Foreskin melanocyte (primary cell): ENCODE measurements at places on chromosomes 6 and 20.

- no peak for DNase-seq
Measured at GRCh38 chr20:59976156-59976782, 18.0 kb downstream of the CDH26 start.

DNA sequence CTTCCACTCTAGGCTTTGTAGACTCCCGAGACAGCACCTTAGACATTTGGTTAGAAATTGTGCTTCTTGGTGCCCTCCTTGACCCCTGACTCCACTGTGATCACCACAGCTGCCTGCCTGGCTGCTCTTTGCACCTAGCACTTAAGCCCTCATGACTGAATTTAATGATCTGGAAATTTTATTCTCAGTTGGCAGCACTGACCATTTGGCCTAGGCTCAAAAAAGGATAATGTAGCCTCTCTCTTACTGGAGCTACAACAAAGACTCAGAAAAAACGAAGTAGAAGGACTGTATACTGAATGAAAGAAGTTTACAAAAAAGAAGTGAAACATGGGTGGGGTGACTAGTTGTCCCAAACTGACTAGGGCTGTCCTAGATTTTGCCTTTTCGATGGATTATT lies 11.3 kb upstream of the ABRACL start:
- DNase-seq, result no peak

DNA sequence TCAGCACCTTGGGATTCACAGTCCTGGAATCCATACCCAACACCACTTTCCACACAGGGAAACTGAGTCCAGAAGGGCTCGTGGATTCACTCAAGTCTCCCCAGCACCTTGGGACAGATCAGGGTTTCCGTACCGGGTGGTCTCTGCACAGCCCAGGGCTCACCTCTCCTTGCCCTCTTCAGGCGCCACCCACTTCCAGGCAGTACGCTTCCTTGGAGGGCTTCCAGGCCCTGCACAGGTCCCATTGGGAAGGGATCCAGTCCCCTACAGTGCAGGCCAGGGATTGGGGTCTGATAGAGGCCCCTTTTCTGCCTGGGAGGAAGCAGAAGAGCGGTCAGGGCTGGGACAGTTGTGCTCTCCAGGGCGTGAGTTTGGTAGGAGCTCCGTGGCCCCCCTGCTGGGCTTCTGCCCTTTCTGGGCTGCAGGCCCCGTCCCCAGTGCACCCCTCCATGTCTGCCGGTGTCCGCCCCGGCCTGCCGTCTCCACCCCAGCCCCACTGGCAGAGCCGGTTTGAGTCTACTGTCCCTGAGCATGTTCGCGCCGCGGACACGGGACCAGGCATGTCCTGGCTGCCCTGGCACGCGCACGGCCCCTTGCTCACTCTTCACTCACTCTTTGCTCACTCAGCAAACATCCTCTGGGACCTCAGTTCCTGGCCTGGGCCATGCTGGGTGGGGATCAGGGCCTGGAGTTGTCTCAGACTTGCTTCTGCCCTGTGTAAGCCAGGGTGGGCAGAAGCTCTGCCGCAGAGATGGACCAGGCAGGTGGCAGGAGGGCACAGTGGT lies 12.6 kb downstream of the SRC start:
- DNase-seq, result no peak

GRCh38 chr20:57384953-57385761 lies 6.0 kb upstream of the RBM38 start:
- DNase-seq, result no peak

DNA sequence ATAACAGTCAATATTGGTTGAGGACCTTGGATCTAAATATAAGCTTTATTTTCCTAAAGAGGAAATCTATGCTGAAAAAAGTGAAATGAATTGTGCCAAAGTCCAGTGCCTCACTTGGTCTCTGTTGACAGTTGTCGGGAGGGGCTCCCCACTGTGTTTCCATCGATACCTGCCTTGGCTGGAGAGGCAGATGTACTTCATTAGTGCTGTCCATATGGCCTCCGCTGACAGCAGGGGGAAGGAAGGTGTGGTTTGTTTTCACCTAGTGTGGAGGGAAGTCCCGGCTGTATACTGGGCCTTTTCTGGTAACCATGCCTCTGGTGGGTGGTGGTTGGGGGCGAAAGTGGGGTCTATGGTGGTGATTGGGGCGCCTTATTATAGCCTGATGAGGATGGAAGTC lies 42.7 kb downstream of the CD2AP start:
- no peak for DNase-seq

- DNase-seq, result no peak
Measured at GRCh38 chr6:100260584-100260983, 204.1 kb downstream of the SIM1 start.

DNA sequence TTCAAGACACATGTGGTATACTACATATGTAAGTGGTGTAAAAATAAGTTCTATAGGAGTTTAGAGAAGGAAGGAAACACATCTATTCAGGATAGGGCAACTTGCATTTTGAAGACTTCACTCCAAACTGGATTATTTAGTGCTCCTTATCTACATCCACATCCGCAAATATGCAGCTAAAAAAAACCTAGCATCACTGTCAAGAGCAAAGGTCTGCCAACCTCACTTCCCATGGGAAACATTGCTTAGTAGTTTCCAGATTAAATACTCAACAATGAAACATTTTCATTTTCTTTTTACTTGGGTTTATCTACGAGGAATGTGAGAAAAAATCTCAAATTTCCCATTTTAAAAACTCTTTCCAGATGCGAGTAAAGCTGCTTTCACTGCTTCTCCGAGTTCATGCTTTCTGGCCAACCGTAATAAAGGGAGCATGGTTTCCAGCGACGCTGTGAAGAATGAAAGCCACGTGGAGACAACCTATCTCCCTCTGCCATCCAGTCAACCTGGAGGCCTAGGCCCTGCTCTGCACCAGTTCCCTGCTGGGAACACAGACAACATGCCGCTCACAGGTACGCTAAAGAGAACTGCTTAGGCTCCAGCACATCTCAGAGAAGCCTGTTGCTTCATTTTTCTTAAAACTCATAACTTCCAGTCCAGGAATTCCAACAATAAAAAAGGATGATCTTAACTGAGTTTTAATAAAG lies 48.2 kb downstream of the RFX6 start:
- no peak for DNase-seq

DNA sequence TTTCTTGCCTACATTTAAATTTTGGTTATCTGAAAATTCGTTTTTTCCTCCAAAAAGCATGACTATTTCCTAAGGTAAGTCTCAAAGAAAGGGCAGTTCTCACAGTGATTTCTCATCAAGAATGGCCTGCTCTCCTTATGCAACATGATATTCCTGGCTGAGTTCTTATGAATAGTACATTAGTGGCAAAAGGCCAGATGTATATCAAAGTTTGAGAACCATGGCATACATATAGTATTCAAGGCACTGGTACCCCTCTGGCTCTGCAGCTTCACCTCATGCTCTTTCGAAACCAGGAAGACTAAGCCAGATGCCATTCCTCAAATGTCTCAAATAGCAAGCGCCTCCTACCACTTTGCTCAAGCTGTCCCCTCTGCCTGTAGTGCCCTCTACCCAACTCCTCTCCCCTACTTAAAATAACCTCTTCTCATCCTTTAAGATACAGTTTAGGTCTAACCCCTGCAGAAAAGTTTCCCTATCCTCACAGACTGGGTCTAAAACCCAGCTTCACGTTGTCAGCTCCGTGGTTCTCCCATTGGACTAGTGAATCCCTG lies 280.3 kb downstream of the HACE1 start:
- DNase-seq, result no peak

DNA sequence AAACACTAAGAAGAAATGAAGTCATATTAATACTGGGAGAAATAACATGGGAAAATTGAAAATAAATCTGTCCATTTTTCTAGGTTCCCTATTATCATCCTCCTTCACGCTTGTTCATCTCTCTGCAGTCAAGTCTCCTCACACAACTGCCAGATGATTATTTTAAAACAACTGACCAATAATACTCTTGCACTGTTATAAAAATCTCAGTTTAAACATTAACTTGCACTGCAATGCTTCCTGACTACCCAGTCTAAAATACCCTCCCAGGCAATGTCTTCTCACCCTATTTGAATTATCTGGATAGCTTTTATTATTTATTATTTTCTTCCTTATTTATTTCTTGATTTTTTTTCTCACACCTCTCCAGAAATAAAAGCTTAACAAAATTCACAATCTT lies 5.7 kb downstream of the EYS start:
- no peak for DNase-seq

- DNase-seq, result no peak
Measured at GRCh38 chr20:59787538-59787890, 145.9 kb downstream of the SYCP2 start.

GRCh38 chr20:17875106-17875980 lies 93.3 kb downstream of the SNX5 start:
- DNase-seq, result no peak

GRCh38 chr20:10228330-10228729 lies 9.7 kb downstream of the SNAP25 start:
- no peak for DNase-seq

DNA sequence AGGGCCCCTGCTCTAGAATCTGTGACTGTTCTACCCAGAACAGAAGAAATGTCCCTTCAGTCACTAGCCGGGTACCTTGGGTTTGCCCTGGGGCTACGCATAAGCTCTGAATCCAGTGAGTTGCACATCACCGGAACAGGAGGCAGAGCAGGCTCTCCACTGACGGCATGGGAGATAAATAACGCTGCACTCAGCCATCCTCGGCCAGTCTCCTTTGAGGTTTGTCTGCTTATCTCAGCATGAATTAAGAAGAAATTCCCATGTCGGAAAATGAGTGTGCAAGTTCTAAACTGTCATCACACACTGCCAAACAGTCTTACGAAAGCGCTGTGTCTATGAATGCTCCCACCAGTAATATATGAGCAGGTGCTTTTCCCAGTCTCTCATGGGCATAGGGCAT lies 90.8 kb downstream of the FAM50B start:
- DNase-seq, result no peak

DNA sequence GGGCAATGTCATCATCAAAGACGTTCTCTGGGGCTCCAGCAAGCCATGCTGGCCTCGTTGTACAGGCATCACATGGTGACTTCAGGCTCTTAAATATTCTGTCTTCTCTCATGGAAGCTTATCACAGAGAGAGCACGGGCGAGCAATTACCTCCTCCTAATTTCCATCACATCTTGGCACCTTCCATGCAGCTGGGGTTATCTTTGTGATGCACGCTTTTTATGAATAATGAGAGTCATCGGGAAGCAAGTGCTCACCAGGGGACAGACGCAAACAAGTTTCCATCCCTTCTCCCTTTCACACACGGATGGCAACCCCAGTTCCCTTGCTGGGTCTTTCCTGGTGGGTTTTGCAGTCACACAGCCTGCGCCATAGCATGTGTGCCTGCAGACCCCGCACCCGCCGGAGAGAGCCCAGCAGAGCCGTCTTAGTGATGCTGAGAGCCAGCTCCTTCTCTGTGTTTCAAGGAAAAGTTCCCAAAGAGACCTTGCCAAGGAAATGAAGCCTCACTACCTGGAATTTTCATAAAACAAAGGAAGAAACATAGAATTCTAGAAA lies 116.3 kb upstream of the AFDN start:
- DNase-seq, result no peak

DNA sequence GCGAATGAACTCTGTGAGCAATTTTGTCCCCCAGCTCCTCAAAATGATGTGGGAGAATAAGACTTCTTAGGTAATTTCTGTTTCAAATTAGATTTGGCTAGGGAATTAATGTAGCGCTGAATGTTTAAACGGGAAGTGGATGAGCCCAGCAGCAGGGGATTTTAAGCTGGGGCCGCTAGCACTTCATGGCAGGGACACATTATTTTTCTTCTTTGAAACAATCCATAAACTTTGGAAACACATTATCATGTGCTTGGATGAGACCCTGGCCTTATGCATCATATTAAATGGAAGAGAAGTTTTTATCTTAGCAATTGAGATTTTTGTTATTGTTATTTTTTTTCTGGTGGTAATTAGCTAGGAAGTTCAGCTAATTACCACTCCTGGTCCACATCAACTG lies 74.2 kb upstream of the FUCA2 start:
- DNase-seq, result no peak

DNA sequence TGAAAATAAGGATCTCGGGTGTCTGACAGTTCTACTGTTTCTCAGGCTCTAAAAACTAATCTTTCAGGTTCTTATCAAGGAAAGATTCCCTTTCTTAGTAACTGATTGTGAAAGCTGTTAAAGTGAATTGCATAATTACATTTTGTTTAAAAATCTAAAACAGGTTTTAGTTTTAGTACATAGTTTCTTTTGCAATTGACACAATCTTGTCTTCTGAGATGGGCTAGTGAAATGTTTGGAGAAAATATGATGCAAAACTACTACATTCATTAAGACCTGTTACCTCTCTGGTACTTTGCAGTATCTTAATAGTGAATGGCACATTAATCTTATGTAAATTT lies 298.4 kb downstream of the UTRN start:
- DNase-seq, result no peak

DNA sequence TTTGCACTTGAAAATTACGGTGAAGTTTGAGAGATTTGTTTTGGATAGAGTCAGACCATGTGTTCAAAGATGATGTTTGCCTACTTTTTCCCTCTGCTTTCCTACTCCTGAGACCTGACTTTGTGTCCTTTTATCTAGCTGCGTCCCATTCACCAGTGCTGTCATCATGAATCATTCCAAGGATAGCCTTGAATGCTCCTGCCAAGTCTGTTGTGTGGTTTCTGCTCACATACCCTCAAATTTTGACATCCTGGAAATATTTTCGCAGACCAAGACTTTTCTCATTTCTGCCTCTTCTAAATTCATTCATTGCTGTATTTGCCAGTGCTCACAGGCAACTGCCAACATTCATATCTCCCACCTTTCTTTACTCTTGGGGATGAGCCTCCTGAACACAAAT lies 175.9 kb upstream of the SCGN start:
- no peak for DNase-seq

DNA sequence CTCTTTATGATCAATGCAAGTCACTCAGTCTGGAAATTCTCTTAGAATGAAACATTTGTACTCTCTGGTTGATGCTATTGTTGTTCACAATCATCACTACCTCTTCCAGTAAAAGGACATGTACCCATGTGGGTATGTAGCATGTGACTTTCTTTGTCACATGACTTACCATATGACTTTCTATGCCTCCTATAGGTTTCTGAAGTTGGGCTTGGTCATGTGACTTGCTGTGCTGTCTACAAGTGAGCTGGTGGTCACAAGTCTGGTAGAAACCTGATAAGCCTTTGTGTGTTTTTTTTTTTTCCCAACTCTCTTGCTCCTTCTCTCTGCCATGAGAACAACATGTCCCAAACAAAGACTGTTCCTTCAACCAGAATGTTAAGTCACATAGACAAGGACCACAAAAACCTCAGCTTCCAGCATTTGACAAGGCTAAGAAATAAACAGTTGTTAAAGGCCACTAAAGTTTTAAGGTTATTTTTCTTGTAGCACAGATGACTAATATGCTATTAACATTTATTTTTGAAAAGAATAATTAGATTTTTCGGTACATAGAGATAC lies 379.2 kb upstream of the SLC35B3 start:
- peak; percentile 100 for DNase-seq

DNA sequence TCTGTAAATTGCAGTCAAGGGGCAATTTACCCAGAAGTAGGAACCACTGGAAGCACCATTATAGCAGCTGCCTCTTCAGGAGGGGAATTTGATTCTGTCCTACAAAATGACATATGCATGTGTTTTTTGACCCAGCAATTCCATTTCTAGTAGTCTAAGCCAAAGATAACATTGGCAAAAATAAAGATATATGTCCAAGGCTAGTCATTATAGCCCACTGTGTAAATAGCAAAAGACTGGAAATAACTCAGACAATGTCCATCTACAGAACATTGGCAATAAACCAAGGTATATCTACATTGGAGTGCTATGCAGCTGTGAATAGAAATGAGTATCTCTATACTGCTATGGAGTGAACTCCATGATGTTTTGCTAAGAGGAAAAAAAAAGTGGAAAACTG lies 12.5 kb upstream of the PANK2 start:
- DNase-seq, result no peak

GRCh38 chr6:28747631-28748157 lies 176.1 kb downstream of the TRIM27 start:
- DNase-seq, result peak; percentile 68
